ENCODE measurements at places on chromosomes 7 and 10.

GRCh38 chr10:73836427-73836980 is 25.1 kb upstream of the NDST2 start:
- DNase-seq = no peak

DNA sequence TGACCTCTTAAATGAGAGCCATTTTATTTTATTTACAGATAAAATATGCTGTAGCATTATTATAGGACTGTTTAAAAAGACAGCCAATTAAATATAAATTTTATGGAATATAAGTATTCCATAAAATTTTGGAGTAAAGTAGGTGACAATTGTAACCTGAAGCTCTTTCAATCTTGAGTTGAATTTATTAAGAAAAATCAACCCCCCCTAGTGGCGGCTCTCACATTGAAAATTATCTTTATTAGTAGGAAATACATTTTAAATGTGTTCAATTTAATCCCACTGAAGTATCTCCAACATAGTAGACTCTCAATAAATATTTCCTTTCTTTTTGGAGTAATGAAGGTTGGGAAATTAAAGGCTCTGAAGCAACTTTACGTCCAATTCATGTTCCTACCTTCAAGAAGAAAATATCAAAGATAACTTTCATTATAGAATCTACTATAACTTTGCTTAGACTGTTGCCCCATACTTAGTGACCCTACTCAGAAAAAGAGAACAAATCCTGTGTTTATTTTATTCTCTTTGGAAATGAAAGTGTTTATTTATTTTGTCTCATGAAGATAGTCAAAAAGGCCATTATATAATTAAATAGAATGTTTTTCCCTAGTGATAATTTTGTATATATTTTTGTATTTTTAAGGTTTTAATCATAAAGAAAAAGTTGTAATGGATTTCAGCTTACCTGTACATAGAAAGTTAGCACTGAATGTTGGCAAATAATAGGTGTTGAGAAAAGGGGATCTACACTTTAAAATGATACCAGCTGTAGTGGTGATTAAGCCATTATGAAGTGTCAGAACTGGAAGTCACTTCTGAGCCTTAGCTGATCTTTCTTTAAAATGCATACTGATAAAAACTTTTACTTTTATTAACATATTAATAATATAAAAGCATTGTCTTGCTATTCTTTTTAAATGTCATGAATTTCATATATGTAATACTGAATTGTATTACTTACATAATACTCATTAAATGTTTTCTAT is 3.3 kb downstream of the AHR start:
- peak; percentile 57 for DNase-seq

- no peak for DNase-seq
Observed at GRCh38 chr7:664997-665735, 61.3 kb upstream of the DNAAF5 start.

- no peak for DNase-seq
Observed at GRCh38 chr7:158482480-158482879, 105.1 kb downstream of the PTPRN2 start.

DNA sequence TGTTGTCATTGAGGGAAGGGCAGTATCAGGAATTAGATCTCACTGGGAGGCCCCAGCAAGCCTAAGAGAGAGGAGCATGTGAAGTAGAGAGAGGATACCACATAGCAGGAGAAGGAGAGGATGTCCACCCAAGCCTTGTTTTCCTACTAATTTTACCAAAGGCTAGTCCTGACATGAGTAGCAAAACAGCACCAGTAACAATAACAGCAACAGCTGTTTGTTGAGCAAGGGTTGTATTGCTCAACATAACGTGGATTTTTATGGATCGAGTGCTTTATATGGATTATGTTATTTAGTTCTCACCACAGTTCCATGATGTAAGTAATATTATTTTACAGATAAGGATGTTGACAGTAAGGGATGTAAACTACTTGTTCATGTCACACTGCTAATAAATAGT is 135.2 kb upstream of the DLX6 start:
- DNase-seq = no peak

GRCh38 chr10:126519992-126520391 is 131.7 kb upstream of the ADAM12 start:
- no peak for DNase-seq

DNA sequence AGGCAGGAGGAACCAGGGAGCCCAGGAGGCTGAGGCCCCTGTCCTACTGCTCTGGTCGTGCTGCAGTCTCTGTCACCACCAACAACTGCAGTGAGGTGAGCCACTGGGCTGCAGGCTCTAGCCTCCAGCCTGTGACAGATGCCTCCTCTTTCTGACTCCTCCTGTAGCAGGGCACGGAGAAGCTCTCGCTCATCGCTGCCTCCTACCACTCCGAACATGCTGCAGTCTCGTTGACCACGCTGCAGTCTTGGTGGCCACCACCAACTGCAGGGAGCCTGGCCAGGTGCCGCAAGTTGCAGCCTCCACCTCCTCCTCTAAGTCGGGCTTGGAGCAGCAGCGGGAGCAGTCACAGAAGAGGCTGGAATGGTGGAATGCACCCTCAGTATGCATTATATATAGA is 22.1 kb upstream of the VOPP1 start:
- DNase-seq = no peak

GRCh38 chr10:86773498-86773897 is 17.1 kb downstream of the BMPR1A start:
- no peak for DNase-seq

GRCh38 chr7:148884049-148884298 is at the start of gene EZH2:
Gene EZH2, minus strand, starts transcription at chr7:148884291. Its CDS starts 36,993 bp downstream, at chr7:148847298.
- DNase-seq = no peak

DNA sequence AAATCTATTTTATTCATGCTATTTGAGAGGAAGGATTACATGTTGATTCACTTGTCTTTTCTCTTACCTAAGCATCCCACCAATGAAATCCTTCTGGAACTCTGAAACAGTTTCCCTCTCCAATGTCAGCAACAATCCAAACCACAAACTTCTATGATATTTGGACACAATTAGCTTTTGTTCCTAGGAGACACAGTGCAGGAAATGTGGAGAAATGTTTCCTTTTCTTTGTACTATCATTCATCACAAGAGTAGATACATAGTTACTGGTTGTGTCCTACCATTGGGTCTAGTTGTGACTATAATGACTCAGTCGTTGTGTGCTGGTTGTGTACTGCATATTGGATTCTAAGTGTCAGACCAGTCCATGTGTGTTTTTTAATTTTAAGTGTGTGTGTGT is 156.8 kb upstream of the MAGI2 start:
- DNase-seq = no peak

GRCh38 chr10:100362570-100363496 is 15.8 kb downstream of the SCD start:
- no peak for DNase-seq

Data from GM12865 (cell line).